ENCODE measurements at places on chromosomes 2 and 18.

DNA sequence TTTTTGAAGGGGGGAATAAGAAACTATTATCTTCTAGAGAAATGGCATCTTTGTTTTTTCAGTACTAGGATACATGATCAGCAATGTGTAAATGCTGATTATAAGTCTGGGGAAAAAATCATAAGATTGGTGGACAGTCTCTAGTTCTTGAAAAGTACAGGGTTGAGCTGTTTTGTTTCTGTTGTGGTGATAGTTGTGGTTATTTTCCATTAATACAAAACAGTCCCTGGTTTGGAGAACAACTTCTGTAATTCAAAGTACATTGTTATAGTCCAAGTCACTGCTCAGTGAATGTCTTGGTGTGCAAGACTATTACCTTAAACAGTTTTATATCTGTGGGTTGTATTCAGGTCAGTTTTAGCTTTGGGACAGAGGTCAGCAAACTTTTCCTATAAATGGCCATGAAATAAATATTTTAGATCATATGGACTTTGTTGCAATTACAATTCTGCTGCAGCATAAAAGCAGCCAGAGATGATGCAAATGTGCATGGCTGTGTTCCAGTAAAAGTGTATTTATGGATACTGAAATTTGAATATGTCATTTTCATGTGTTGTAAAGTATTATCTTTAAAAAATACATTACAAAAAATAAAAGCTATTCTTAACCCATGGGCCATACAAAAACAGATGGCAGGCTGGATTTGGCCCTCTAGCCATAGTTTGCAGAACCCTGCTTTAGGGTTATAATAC is 111.0 kb downstream of the CERS6 start:
- DNase-seq = no peak

DNA sequence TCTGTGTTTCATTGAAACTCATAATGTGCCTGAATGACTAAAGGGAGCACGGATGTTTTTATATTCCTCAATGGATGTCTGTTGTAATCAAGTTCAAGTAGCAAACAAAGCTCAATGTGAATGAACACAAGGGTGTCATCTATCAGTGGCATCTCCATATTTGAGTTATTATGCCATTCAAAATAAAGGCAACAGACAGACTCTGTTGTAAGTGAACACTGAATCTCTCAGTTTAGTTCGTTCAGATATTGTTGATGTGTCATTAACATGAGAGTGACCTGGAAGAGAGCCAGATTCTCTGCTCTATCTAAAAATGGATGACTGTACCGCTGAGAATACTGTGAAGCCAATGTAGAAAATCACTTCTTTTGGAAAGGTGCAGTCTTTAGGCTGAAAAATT is 118.7 kb downstream of the NUP35 start:
- DNase-seq = no peak

- DNase-seq = no peak
Observed at GRCh38 chr2:100905132-100905805, 85.3 kb downstream of the NPAS2 start.

GRCh38 chr2:1791006-1791605 is 46.8 kb upstream of the PXDN start:
- DNase-seq = no peak

- DNase-seq = no peak
Observed at GRCh38 chr18:7038330-7038851, 79.2 kb downstream of the LAMA1 start.

GRCh38 chr18:41263956-41264355 is 691.1 kb upstream of the PIK3C3 start:
- DNase-seq = no peak

GRCh38 chr2:80573950-80574349 is 269.4 kb upstream of the LRRTM1 start:
- DNase-seq = no peak

- DNase-seq = no peak
Observed at GRCh38 chr2:218981390-218981880, 3.5 kb downstream of the FEV start.

- no peak for DNase-seq
Observed at GRCh38 chr2:96306370-96306769, 1.0 kb upstream of the SNRNP200 start.

- DNase-seq = no peak
Observed at GRCh38 chr2:183967756-183968155, 630.6 kb upstream of the ZNF804A start.

DNA sequence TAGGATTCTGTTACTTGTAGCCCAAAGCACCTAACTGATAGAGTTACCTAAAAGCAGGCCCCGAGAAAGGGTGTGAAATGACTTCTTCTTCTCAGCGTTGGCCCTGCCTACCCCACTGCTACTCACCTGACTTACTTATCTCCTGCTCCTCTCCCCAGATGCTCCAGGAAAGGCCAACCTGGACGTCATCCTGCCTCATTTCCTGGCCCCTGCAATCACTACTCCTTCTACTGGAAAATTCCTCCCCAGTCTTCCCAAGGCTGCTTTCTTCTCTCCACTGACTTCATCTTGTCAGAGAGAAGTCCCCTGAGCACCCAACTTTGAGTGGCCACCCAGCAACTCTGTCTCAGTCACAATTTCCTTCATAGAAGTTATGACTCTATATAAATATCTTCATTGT is 63.4 kb upstream of the KLF7 start:
- DNase-seq = no peak

GRCh38 chr18:48902856-48903601 is 47.7 kb downstream of the SMAD7 start:
- DNase-seq = no peak

GRCh38 chr2:30680121-30680520 is 127.1 kb downstream of the CAPN13 start:
- no peak for DNase-seq

DNA sequence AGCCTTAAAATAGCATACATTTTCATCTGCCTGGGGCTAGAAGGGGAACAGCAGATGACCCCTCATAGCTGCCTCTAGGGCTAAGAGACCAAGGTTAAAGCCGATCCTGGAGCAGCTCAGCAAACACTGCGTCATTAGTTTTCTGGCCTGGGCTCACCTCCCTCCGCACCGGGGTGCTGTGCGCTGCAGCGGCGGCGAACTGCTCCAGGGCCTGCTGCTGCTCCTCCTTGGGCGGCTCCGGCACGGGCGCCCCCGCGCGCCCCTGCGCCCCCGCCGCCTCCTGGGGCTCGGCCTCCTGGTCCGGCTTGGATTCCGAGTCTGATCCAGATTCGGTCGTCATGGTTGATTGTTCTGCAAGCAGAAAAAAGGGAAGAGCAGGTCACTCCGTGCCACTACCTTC is 55.0 kb downstream of the EPB41L3 start:
- DNase-seq = no peak

DNA sequence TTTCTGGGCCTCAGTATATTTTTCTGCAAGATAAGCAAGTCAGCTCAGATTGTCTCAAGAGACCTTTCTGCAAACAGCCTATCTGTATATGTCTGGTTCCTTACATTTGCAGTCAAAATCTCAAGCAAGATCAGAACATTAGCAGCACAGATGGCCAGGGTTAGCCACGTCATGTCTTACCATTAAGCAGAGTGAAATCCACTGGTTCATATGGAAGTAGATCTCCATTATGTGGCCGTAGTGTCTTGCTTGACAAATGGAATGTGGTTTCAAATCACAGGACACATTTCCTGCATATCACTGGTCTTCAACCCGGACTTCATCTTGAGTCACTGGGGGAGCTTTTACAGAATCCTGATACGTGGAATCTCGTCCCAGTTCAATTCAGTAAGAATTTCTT is 500.2 kb downstream of the FBXO15 start:
- DNase-seq = no peak

DNA sequence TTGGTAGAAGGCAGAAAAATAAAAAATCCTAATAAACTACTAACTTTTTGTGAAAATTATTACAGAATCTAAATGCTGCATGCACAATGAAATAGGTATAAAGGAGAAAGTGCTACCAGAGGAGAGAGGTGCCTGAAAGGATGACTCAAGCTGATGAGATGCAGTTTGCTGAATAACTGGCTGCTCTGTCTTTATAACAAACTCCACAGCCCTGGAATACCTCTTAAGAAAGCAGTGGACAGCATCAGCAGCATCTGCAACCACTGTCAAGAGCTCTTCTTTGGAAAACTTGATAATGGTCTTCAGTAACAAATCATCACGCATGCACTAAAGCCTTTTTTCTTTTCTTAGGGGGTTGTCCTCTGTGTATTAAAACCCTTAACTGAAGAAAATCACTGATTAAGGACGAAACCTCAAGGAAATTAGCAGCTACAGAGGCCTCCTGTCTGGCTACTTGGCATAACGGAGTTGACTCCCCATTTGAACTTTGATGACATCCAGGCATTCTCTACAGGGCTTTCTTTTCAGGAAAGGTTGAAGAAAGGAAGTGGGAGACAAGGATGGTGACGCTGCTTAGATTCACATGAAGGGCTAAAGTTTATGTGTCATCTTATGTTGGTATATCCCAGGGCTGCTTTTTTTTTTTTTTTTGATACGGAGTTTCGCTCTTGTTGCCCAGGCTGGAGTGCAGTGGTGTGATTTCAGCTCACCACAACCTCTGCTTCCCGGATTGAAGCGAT is 28.8 kb downstream of the WDFY1 start:
- DNase-seq = no peak

GRCh38 chr18:36942264-36942663 is 113.3 kb downstream of the KIAA1328 start:
- DNase-seq = no peak

DNA sequence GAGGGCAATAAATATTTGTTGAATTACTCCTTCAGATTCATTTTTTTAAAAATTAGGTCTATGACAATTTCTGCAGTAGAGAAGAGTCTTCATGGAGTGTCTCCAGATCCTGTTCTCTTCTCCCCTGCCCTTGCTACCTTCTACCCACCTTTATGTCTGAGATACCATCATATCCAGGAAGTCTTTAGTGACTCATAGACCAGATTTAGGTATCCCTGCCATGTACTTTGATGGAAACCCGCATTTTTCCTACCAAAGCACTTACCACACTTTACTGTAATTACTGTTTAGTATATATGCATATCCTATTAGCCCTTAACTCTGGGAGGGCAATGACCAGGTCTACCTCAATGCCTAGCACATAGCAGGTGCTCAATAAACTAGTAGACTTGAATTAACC is 11.6 kb downstream of the ZNF397 start:
- no peak for DNase-seq

DNA sequence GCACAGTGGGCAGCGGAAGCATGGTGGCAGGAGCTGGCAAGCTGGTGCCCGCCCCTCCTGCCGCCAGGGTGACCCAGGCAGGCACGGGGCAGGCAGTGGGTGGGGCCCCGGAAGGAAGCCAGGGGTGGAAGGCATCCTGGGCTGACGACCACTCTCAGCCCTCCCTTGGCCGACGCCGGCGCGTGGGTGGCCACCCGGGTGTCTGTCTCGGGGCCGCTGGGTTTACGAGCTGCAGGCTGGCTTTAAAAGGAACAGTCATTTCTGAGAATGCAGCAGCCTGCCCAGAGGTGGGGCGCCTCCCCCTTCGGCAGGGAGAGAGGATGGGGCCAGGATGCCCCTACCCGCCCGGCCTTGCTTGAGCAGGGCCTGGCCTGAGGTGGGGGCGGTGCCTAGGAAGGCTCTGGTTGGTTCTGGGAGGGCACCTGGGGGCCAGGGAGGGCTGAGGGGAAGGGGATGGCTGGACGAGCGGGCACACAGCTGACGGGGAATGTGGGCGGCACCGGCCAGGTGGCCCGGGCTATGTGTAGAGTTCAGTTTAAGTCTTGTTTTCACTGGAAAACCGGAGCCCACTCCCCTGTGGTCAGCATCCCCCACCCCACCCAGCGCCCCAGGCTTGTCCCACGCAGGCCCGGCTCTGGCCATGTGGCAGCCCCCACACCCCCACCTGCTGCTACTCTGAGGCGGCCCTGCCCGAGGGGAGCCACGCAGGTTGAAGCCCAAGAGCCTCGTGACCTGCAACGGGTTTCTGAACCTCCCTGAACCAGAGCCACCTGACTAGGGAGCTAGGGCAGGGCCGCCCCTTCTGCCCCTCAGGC is 6.3 kb downstream of the BOK start:
- no peak for DNase-seq

DNA sequence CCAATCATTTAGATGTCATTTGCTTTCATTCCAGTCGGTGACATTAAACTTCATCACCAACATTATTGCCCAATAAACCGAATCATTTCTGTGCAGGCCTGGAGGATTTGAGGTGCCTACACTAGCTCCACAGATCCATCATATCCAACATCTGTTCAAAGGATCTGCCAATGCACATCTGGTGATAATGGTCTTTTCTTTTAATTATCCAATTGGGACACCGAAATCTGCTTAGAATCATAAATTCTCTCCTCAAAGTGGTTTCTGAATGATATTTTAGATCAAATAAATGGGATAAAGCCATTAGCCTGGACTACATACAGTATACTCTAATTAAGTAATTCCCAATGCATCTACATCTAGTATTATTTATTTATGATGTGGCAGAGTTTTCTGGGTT is 85.6 kb downstream of the ABCA12 start:
- DNase-seq = no peak

GRCh38 chr2:189233527-189233926 is 54.0 kb upstream of the COL5A2 start:
- DNase-seq = no peak

GRCh38 chr2:217793566-217794132 is 209.1 kb downstream of the TNS1 start:
- no peak for DNase-seq

DNA sequence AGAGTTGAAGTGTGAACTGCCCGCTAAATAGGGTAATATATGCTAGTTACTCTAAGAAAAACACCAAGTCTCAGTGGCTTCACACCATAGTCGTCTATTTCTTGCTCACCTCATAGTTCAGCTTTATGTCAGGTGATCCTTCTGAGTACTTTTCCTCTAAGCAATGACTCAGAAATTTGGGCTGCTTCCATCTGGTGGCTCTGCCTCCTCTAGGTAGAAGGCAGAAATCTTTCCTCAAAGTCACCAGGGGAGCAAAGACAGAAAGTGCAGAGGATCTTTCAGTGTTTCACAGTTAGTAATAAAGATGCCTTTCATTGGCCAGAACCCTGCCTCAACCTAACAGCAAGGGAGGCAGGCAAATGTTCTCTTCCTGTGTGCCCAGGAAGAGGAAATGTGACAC is 17.3 kb downstream of the CDH20 start:
- DNase-seq = no peak

DNA sequence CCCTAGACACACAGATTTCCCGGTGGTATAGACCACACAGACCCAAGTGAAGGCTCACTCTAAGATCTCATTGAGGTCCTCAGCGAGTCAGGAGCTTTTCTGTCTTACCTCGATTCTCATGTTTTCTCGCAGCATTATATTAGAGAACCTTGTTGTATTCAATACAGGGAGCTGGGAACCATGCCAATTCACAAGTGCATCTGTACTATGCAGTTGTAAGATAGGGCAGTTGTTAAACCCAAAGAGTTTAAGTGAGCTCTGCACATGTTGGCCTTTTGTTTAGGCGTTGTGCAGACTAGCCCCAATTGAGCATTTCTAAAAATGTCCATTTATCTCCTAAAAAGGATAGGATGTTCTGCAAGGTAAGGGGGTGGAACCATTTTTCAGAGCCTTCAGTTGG is 59.6 kb downstream of the FEZ2 start:
- no peak for DNase-seq

- DNase-seq = no peak
Observed at GRCh38 chr18:67608191-67608590, 91.7 kb upstream of the DSEL start.

GRCh38 chr2:167981945-167982344 is 265.4 kb downstream of the STK39 start:
- no peak for DNase-seq
